ENCODE measurements at places on chromosomes 11 and 22.

- no peak for DNase-seq
Measured at GRCh38 chr11:88537613-88538012, 200.1 kb upstream of the CTSC start.

DNA sequence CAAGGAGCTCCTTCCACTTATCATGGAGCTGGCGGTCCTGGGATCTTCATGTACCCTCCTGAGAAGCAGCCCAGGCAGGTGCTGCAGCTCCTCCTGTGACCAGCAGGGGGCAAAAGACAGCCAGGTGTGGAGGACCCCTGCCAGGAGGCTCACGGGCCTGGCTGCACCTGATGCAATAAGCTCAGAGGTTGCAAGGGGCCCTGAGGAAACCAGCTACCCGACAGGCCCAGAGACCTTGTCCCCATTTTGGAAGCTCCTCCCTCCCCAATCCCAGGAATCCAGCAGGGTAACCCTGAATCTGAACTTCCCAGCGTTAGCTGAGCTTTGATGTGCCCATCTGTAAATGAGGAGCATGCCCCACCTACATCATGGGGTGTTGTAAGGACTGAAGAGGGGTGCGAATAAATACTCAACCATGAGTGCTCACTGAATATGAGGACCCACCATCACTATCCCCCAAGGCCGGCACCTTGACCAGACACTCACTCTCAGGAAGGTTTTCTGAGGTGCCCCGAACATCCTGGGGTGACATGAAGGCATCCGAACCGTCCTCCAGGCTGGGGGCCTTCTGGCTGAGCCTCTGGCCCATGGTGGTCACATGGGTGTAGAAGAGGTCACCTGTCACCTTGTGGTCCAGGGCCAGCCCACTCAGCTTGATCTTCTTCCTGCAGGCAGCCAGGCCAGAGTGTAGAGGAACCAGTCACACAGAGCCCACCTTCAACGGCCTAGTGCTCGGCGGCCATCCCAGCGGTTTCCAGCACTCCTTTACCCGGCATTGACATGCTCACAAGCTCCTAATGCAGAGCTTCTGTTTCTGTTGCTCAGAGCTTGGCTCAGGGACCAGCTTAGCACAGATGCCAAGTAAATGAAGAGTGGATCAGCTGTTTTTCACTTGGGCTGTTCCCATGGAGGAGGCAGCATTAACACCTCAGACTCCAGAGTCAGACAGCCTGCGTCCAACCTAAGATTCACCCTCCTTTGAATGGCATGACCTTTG lies 21.7 kb downstream of the SLC43A1 start:
- peak; percentile 87 for DNase-seq

- no peak for DNase-seq
Measured at GRCh38 chr11:78170874-78171549, 17.4 kb downstream of the KCTD21 start.

- DNase-seq: no peak
Measured at GRCh38 chr11:67057205-67057672, 592 bp downstream of the RHOD start.

GRCh38 chr11:6746086-6746618 lies 25.6 kb downstream of the OR2AG2 start:
- peak; percentile 52 for DNase-seq

DNA sequence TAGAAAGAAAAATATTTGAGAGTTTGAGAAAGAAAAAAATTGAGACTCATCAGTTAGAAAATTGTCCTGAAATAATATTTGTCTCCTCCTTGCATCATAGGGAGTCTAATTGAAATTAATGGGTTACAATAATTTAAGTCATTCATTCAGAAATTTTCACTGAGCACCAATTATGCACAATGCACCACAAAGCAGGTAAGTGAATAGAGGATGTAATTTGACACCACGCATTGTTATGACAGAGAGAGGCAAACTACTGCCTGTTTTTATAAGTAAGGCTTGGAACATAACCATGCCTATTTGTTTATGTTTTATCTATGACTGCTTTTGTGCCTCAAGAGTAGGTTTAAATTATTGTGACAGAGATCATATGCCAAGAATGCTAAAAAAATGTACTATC lies 537.9 kb upstream of the FAT3 start:
- DNase-seq: no peak

GRCh38 chr11:70650075-70650909 lies 252.0 kb downstream of the CTTN start:
- peak; percentile 58 for DNase-seq

DNA sequence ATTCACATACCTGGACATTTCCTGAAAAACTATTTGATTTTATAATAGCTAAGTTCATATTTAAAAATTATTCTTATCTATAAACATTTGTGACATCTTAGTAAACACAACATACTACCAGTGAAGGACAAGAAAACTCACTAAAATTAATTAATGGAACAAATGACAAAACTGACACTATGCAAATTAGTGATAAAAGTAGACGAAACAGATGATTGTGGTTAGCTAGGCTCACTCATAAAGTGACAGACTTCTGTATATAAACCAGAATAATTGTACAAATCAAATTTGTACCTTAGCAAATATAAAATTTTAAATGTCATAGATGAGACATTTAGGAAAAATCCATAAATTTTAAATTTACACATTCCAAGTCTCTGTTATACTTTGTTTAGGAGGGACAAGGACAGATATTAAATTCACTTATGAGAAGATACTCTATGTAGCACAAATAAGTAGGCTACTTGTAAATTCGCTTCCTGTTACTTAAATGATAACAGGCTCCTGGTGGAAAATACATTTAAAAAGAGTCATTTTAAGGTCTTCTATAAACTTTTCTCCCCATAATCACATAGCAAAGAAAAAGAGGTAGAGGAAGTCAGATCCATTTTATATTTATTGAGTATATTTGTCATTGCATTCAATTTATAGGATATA lies 81.2 kb downstream of the KIF18A start:
- DNase-seq: no peak

- no peak for DNase-seq
Measured at GRCh38 chr11:59262177-59262818, 49.6 kb upstream of the MPEG1 start.

DNA sequence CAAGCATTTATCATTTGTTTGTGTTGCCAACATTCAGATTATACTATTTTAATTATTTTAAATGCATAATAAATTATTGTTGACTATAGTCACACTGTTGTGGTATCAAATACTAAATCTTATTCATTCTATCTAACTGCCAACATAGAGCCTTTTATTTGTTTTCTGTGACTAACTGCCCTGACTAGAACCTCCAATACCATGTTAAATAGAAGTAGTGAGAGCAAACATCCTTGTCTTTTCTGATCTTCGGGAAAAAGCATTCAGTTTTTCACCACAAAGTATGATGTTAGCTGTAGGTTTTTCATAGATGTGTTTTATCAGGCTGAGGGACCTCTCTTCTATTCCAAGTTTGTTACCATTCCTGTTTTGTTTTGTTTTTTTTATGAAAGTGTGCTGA lies 15.2 kb downstream of the TRIM34 start:
- DNase-seq: no peak

DNA sequence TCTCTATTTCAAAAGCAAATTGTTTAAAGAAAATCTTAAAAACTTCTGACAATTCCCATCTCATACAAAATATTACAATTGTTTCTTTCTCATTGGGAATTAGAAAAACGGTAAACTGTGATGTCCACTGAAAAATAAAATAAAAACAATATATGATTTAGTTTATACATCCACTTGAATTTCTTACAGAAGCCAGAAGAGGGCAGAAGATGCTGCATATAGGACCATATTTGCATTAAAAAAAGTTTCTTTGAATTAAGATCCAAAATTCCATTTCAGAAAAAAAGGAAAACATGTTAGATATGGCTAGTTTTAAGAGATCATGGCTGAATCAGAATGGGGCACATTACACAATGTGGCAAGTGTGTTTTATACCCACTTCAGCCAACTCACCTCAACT lies 39.3 kb upstream of the LRRC4C start:
- no peak for DNase-seq

DNA sequence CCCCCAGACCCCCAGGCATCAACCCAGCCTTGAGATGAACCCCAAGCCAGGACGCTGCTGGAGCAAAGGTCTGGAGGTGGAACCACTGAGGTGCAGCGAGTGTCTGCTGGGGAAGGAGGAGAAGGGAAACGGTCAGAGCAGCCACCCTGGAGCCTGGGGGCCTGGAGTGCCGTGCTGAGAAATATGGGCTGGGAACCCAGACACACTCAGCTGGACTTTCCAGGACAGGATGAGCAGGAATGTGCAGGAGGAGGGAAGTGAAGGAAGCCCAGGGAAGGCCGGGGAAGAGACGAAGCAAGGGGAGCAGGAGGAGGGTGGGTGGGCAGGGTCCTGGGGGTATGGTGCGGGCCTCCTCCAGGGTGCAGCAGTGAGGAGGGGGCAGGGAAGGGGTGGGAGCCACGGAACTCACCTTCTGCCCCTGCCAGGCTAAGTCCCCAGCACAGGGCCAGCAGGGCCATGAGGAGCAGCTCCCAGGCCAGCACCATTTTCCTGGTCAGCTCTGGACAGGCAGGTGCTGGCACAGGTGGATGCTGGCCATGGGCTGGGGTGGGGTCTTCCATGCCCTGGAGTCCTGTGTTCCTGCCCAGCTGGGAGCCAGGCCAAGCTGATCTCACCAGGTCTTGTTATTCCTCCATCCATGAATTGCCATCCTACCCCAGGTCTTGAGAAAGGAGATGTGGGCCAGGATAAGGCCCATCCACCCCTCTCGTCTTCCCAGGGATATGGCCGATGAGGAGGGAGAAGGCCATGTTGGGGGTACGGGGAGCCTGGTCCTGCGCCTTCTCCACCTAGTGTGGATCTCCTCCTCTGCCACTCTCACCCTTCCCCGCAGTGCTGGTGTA lies 40.0 kb downstream of the CSF2RB start:
- DNase-seq: no peak

DNA sequence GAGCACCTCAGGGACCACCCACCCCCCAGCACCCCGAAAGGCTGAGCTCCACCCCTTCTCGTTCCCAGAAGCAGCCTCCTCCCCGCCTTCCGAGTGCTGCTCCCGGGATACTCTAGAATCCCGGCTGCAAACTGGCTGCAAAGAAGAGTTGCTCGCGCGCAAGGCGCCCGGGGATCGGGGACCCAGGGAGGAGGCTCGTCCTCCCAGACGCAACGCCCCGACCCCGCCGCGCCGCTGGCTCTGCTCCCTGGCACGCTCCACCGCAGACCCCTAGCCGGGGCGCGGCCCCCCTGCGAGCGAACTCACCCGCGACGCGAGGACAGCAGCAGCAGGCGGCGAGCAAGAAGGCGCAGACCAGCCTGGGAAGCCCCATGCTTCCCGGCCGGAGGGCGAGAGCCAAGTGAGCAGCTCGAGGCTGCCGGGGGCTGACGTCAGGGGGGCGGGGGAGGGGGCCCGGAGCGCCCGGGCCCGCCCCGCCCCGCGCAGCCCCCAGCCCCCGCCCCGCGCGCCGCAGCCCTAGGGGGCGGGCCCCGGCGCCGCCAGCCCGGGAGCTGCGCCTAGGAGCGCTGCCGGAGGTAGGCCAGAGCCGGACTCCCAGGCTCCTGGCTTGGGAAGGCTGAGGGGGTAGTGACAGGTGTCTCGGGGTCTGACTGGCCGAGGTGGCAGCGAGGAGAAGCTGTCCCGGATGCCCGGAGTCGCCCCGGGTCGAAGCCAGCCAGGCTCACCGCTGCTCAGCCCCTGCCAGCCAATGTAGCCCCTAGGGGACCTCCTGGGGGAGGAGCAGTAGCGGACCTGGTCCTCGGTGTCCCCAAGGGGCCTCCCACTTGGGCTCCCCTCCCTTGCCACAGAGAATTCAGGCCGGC lies at the start of gene MCAM:
Gene MCAM (minus strand): TSS at position 402 of the 863 bp plus-strand sequence. CDS start 29 bp downstream, at position 373.
- DNase-seq: peak; percentile 21

- no peak for DNase-seq
Measured at GRCh38 chr11:84163116-84163515, 876.9 kb upstream of the CCDC90B start.

DNA sequence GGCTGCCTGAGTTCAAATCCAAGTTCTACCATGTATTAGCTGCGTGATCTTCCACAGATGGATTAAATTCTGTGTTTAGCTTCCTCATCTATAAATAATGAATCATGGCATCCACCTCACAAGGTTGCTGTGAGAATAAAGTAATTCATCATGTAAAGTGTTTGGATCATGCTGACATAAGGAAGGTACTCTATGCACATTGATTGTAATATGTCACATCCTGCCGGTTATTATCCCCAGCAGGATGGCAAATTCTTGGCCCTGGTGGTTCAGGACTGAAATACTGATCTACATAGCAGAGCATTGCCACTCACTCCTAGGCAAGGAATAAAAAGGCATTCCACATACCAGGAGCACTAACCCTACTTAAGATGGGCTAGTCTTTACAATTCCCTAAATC lies 40.8 kb downstream of the LGR4 start:
- DNase-seq: no peak

- no peak for DNase-seq
Measured at GRCh38 chr11:114775875-114776621, 97.7 kb downstream of the NXPE2 start.

- no peak for DNase-seq
Measured at GRCh38 chr11:39462506-39462905, 1996.9 kb downstream of the LRRC4C start.

GRCh38 chr11:96151501-96151900 lies 191.5 kb downstream of the MAML2 start:
- DNase-seq: peak; percentile 44

DNA sequence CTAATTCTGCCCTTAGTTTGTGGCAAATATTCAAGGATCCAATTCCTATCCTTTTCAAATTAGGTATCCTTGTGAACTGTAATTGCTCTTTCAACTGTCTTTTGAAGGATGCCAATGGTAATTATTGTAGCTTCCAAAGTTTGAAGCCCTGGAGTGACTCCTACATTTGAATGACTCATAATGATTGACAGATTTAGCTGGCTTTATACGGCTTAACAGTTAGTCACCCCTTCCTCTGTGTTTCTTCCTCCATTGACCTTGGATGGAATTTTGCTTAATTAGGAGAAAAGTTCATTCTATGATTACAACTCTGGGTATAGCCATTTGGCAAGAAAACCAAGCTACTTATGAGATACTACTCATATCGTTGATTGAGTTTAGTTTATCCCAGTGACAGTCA lies 639.3 kb upstream of the KIRREL3 start:
- no peak for DNase-seq

DNA sequence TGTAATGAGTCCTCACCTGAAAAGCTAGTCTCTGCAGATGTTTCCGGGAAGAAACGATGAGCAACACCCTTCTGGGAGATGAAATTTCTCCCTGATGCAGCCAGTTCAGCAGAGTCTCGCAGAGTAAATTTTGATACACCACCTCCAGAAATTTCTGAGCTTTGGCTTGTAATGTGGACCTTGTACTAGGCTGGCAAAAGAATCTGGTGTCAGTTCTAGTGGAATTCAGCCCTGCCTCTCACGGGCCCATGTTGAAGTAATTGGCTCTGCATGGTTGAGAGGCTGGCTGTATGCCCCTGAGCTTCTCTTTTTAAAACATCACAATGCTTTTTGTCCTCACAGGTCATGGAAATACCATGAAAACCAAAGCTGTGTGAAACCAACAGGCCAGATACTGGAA lies at the start of gene GLYAT:
Gene GLYAT (minus strand): TSS at position 125 of the 400 bp plus-strand sequence. CDS start 7,447 bp downstream, outside the sequence.
- no peak for DNase-seq

DNA sequence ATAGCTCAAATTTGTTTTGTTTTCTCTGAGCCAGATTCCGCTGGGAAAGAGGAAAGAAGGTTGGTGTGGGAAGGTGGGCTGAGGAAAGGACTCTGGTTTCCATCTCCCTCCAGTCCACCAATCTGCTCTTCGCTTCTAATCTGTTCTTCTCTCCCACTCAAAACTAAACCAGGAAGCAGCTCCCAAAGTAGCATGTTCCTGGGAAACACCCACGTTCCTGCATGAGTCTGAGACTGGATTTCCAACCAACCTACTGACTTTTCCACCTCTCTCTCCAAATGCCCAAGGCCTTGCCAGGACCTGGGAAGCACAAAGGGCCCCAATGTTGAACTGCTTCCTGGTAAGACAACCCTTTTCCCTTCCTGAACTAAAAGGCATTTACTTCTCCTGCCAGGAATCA lies 110.2 kb downstream of the WT1 start:
- DNase-seq: no peak
